ENCODE measurements at places on chromosomes 16 and 17.

GRCh38 chr17:42953669-42954068 is 10.6 kb downstream of the AARSD1 start:
- DNase-seq, result no peak

- DNase-seq, result no peak
Observed at GRCh38 chr17:19270704-19271611, 33.8 kb downstream of the EPN2 start.

DNA sequence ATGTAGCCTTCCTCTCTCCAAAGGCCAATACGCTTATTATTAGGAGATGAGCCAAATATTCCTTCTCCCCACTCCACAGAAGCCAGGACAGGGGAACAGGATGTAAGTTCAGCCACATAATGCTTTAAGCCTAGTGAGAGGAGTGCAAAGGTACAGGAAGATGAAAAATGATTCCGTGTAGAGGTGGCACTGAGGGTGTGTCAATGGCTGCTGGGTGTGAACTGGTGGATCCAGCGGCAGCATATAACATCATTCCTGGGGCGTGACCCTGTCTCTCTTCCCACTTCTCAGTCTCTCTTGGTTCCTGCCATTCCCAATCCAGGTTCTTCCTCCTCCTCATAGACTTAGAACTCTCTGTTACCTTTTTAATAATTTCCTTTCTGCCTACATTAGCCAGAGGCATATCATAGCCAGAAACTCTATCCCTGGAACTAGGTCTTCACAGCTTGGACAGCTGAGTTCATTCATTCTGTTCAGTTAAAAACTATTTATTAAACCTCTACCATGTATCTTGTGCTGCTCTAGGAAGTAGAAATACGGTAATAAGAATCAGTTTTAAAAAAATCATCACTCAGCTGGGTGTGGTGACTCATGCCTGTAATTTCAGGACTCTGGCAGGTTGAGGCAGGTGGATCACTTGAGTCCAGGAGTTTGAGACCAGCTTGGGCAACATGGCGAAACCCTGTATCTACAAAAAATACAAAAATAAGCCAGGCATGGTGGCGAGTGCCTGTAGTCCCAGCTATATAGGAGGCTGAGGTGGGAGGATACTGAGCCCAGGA is 58.0 kb upstream of the FAM20A start:
- DNase-seq, result no peak

DNA sequence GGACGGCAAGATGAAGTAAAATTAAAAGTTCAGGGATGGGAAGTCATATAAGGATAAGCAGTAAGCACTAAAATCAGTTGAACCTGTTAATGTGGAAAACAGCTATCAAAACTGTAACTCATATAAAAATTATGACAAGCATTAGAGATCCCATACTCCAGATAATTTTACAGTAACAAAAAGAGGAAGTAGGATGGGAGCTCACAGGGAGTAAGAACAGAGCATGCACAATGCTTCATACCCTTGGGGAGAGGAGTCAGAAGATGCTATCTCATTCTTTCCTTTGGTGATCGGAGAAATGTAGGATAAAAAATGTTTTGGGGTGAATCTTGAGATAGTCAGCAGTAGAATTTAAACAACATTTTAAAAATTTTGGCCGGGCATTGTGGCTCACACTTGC is 164.7 kb upstream of the CACNG5 start:
- no peak for DNase-seq

DNA sequence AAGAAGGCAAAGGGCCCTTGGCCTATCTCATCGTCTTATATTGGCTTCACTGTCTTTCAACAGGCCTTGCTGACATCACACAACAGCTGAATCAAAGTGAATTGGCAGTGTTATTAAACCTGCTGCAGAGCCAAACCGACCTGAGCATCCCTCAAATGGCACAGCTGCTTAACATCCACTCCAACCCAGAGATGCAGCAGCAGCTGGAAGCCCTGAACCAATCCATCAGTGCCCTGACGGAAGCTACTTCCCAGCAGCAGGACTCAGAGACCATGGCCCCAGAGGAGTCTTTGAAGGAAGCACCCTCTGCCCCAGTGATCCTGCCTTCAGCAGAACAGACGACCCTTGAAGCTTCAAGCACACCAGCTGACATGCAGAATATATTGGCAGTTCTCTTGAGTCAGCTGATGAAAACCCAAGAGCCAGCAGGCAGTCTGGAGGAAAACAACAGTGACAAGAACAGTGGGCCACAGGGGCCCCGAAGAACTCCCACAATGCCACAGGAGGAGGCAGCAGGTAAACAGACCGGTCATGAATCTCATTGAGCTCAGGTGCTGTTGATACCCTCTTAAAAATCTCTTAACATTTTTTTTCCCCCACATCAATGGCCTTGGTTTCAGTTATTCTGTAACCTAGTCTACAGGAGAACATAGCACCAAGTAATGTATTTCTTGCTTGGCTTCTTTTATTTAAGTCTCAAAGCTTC is 64.7 kb downstream of the CDK12 start:
- no peak for DNase-seq

GRCh38 chr16:5758281-5758680 is 660.7 kb upstream of the EEF2KMT start:
- no peak for DNase-seq

DNA sequence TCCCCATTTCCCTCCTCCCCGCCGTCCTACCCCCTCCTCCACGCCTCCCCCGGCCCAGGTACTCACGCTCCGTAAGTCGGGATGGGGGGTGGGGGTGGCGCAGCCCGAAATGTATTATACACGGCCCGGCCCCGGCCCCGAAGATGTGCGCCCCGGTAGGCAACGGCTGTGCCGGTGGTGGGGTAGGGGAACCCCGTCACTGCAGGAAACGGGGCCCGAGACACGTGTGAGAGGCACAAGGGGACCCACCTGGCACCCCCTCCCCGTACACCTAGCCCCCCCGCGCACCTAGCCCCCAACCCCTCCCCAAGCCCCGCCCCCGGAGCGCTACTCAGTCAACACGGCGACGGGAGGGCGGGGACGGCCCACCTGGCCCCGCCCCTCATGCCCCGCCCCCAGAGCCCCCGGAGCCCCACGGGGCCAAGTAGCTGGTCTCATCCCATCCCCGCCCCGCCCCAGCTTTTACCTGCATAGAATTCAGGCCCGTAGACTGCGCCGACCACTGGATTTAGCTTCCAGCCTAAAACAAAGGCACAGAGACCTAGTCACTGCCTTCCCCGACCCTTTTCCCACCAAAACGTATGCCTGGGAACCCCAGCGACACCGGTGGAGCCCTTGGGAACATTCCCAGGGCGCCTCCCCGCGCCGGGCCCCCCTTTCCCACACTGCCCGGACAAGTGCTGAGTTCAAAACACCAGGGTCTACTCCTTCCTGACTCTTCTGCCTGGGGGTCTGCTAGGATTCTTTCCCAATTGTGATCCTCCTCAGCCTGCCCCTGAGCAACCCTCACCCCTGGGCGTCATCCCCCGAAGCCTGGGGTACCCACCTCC is 22.8 kb downstream of the ENGASE start:
- no peak for DNase-seq

- DNase-seq, result no peak
Observed at GRCh38 chr17:71496552-71496951, 624.3 kb upstream of the SOX9 start.

GRCh38 chr16:79298894-79299799 is 301.4 kb downstream of the MAF start:
- no peak for DNase-seq

- DNase-seq, result no peak
Observed at GRCh38 chr17:39123627-39124026, 27.8 kb downstream of the PLXDC1 start.

GRCh38 chr17:31522987-31523495 is 131.6 kb downstream of the RAB11FIP4 start:
- no peak for DNase-seq

DNA sequence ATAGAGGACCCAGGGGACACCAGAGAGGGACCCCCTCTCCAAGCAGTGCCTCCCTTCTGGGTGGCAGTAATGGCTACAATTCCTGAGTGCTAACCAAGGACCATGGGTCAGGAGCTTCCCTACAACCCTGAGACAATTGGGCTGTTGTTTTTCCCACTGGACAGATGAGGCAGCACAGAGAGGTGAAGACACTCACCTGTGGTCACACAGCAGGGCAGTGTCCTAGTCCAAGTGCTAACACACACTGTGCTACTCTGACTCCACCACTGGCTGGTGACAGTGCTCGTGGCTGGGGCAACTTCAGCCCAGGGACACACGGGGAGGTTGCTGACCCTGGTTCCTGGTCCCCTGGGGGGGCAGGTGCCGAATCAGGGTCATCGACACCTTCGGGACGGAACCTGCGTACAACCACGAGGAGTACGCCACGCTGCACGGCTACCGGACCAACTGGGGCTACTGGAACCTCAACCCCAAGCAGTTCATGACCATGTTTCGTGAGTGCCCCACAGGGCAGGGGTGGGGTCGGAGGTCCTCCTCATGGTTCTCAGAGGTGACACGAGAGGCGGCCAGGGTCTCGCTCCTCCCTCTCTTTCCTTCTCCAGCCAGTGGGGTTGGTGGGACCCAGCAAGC is 58.1 kb downstream of the MGAT5B start:
- no peak for DNase-seq

DNA sequence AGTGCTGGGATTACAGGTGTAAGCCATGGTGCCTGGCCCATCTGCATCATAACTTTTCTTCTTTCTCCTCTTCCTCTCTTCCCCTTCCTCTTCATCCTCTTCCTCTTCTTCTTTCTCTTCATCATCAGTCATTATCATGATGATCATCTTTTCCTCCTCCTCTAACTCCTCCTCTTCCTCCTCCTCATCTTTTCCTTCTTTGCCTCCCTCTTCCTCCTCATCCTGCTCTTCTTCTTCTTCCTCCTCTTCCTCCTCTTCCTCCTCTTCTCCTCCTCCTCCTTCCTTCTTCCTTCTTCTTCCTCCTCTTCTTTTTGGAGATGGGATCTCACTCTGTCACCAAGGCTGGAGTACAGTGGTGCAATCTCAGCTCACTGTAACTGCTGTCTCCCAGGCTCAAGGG is 62.5 kb downstream of the SOCS1 start:
- no peak for DNase-seq

- no peak for DNase-seq
Observed at GRCh38 chr16:55036371-55036821, 105.7 kb downstream of the IRX5 start.

- no peak for DNase-seq
Observed at GRCh38 chr17:56785405-56785804, 48.3 kb downstream of the C17orf67 start.

DNA sequence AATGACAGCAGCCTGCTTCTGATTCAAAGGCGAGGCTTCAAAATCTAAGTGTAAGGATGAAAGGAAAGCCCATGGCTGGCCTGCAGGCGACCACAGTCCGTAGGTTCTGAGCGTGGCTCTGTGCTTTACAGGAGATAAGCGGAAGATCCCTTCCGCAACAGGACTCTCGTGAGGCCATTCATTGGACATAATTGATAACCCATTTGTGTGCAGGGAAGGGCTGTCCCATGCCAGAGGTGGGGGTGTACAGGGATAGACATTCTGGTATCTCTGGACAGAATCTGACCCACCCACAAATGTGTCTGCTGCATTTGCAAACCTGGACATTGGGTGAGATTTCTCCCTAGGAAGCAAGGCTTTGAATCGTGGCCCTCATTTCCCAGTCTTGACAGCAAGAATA is 4.0 kb downstream of the CYB561 start:
- DNase-seq, result no peak

DNA sequence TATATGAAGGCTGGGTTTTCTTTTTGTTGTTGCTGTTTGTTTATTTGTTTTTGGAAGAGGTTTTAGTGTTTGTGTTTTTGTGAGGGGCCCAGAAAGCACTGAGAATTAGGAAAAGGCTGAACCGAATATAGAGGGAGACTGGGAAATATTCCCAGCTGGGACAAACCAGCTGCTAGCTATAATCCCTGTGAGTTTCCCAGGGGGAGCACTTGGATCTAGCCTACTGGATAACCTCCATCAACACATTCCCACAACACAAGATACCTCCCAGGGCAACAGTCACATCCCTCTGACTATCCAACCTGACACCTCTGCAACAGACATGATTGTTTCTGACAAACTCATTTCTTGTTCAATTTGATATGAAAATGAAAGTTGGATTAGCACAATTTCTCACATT is 16.7 kb downstream of the CDH11 start:
- DNase-seq, result no peak

DNA sequence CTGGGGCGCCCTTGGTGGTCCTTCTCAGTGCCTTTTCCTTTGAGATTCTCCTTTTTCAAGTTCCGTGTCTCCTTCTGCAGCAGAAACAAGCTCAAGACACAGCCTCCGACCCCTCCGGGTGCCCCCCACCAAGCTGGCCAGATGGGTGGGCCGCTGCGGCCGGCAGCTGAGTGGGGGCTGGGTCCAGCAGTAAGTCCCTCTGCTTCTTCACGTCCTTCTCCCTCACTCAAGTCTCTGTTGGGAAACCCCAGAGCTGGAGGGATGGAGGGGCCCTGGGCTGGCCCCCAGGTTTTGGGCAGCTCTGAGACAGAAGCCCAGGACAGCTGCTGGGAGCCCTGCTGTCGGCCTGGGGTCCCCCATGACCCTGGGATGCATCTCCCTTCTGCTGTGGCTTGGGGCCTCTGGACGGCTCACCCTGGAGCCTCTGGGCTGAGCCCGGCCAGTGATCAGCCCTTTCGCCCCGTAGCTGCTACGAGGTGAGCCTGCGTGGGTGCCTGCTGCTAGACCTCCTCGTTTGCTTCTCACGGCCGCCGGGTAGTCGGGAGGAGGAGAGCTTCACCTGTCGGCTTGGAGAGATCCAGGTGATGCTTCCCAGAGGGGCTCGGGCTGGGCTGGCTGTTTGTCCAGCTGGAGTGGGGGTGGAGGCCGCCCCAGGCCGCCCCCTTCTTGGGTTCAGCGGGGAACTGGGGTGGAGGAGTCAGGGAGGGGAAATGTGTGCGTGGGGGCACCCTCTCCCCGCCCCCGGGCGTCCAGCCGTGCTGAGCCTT is 10.7 kb downstream of the ENGASE start:
- DNase-seq, result no peak

DNA sequence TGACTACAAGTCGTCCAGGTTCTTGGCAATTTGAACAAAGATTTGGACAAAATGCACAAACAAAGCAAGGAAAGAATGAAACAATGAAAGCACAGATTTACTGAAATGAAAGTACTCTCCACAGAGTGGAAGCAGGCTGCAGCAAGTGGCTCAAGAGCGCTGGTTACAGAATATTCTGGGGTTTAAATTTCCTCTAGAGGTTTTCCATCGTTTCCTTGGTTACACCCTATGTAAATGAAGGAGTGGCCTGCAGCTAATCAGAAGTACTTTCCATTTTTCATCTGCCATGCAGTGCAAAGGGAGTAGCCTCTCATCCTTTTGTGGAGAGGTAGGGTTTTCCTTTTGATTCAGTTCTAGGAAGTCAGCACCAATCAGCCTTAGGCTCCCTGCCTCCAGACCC is 11.8 kb downstream of the STXBP4 start:
- no peak for DNase-seq

DNA sequence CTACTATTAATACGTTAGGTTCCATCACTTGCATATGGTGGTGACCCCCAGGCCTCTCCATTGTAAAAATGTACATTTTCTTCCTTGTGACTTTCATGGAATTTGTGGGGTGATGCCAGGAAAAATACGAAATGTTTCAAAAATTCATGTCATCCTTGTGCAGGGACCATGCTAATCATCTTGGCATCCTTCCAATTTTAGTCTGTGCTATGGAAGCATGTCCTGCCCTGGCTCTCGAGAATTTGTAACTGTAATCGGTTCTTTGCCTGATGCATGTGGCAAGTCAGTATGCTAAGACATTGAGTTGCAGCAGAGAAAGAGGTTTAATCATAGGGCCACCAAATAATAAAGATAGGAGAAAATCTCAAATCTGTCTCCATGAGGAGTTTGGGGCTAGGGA is 14.3 kb upstream of the GINS3 start:
- no peak for DNase-seq

Measured in activated CD4-positive, alpha-beta T cell treated with anti-CD3 and anti-CD28 coated beads, Interleukin-2, amount 50 U/mL, for 48 hours (primary cell).